ENCODE measurements at places on chromosomes 1 and 21.

DNA sequence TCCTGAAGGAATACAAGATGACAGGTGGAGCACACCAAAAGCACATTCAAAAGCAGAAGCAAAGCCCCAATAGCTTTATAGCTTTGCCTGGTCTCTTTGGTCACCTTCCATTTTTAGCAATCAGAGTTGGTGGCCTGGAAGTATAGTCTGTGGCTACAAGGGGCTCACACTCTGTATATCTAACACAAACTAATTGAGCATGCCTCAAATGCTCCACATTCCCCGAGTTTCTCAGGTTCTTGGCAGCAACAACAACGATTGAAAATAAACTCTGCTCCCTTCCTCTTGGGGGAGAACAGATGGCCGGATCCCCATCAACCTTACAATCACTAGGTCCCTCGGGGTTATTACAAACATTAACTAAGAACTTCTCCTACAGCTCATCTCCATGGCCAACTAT, 24.9 kb upstream of the TADA1 start:
- DNase-seq = no peak

DNA sequence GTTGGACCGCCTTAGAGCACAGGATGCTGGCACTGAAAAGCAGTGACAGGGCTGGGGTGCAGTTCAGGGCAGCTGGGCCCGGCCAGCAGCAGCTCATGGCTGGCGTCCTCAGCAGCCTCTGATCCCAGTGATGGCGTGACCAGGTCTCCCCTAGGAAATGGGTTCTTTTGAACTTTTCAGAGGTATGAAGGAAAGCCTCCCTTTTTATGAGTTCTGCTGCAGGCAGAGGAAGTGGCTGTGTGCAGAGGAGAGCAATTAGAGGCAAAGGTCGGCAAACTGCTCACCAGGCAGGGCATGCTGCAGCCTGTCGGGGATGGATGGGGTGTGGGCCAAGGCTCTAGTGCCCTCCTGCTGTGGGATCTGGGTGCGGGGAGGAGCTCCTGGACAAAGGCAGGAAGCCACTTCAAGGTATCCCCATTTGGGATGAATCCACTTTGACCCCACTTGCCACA, 45.6 kb upstream of the RAB4A start:
- DNase-seq = peak; percentile 47

DNA sequence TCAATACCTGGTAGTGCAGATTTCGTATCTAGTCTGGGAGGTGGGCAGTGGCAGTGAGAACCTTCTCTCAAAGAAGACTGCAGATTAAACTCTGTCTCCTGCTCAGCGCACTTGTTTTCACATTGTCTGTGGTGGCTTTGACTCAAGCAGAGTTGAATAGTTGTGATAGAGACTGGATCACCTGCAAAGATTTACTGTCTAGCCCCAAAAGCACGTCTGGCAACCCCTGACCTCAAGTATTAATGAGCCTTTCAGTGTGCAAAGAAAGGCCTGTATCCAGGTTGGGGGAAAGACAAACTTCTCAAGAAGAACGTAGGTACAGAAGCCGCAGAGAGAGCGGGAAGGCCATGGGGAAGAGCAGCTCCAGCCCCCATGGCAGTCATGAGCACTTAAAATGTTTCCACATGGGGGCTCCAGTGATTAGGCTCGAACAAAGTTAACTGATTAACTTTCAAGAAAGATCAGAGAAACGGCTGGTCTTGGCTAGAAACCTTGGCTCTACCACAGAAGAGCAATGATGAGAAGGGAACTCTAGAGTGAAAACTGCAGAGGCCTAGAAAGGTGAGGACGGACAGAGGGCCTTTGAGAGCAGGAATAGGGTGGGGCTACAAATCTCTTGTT, 15.2 kb downstream of the HENMT1 start:
- DNase-seq = no peak

GRCh38 chr1:107430540-107431228, 289.8 kb downstream of the NTNG1 start:
- peak; percentile 16 for DNase-seq

- DNase-seq = peak; percentile 87
Measured at GRCh38 chr1:32073299-32074229, 825 bp downstream of the TMEM39B start.

- no peak for DNase-seq
Measured at GRCh38 chr1:203098914-203099520, 13.2 kb upstream of the MYOG start.

- no peak for DNase-seq
Measured at GRCh38 chr1:184170719-184171118, 119.2 kb downstream of the TSEN15 start.

GRCh38 chr21:44377201-44377921, 23.9 kb downstream of the TRPM2 start:
- no peak for DNase-seq

GRCh38 chr21:17821121-17821520, 2.0 kb upstream of the C21orf91 start:
- DNase-seq = no peak

DNA sequence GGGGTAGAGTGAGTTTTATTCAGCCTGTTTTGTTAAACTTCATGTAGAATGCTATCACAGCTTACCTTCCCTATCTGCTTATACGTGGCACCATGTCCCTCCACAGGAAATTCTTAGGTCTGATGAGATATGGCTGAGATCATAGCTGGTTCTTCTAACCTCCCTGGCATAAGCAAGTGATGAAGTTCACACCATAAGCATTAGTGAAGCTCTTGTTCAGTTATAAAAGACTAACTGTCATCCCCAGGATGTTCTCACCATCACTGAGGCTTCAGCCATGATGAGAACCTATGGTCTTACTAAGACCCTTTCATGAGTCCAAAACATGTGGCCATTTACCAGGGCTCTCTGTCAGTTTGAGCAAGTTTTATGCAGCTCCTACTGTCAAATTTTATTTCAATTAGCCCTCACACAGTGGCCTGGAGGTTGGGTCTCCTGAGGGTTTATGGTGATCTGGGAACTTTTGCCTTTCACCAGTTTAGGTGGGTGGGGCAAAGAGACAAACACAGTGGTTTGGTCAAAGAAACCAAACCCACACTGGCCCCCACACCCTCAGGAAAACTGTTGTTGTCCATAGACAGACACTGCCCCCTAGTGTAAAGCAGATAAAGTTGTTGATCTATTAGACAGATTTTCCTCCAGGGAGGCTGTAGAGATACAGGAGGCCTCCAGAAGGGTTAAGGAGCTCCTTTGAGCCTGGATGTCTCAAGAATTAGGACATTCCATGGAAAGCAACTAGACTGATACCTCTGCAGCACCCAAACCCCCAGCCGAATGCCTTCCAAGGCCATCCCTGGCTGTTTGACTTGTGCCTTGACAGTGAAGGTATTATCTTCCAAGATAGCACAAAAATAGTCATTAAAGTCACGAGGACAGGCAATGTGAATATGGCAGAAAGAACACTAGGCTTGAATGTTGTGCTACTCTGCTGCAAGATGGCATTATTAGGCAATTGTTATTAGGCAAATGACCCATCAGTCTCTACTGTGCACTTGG, 5.0 kb downstream of the SLC22A15 start:
- peak; percentile 43 for DNase-seq

DNA sequence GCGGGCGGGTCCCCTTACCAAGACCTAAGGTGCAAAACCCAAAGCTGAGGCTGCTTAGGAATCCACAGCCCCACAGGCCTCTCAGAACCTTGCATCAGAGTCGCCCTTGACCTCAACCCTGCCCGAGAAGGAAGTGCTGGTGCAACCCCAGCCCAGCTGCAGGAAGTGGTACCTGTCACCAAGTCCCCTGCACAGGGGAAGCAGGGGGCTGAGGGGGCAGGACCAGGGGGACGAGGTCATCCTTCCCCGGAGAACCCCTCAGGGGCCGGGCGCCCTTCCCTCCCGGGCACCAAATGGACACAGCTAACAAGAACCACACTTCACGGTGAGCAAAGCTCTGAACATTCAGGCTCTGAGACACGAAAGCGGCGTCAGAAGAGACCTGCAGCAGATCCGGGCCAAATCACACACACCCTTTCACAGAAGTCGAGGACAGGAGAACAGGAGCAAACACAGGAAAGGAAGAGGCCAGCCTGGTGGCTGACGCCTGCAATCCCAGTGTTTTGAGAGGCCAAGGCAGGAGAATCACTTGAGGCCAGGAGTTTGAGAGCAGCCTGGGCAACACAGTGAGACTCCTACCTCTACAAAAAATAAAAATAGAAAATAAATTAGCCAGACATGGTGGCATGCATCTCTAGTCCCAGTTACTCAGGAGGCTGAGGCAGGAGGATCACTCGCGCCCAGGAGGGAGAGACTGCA, 6.4 kb downstream of the ITGB2 start:
- DNase-seq = no peak

- DNase-seq = peak; percentile 10
Measured at GRCh38 chr1:44609412-44609767, 64.9 kb downstream of the TMEM53 start.

GRCh38 chr1:226408285-226409184, 642 bp upstream of the PARP1 start:
- DNase-seq = no peak

DNA sequence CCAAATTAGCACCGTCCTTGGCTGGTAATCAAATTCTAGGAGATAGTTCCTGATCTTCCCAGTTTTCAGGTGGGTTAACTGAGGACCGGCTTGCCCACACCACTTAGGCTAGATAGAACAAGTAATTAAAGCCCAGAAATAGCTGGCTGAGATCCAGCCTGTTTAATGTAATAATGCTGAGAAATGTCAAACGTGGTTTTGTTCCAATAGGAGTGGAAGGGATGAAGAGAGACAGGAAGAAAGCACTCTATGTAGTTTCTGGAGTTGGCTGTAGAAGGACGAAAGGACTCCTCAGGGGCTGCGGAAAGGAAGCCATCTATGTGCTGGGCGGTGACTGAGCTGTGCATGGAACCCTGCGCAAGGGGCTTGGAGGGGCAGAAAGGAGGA, 18.6 kb downstream of the NAV1 start:
- DNase-seq = peak; percentile 36

DNA sequence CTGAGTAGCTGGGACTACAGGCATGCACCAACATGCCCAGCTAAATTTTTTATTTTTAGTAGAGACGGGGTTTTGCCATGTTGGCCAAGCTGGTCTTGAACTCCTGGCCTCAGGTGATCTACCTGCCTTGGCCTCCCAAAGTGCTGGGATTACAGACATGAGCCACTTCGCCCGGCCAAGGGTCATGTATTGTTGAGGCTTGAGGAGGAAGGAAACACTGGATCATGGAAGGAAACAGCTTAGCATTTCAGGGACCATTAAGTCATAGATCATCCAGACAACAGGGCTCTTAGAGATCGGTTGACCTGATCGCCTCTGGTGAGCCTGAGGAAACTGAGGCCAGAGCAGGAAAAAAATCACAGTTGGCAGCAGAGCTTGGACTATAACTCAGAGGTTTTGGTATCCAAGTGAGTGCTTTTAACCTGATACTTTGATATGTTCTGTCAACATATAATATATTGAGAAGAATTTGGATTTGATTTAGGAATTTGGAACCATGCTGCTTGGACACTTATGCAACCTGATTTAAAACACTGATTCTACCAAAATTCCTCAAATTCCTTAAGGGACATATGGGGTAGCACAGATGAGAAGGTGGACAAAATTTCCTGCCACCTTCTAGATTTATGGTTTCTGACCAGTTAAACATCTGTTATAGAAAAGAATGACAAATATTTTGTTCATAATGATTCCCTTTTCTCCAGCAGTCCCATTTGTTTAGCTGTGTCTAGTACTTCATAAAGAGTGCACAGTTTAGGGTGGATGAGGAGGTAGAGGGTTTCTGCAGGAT, 13.1 kb upstream of the BMP8A start:
- DNase-seq = no peak

GRCh38 chr1:4699376-4700301, 45.2 kb downstream of the AJAP1 start:
- DNase-seq = no peak

- no peak for DNase-seq
Measured at GRCh38 chr1:229024528-229025130, 246.3 kb upstream of the RAB4A start.

GRCh38 chr1:85681087-85681486, 27.1 kb downstream of the ZNHIT6 start:
- no peak for DNase-seq

GRCh38 chr1:7172804-7173203, 387.6 kb downstream of the CAMTA1 start:
- DNase-seq = no peak

DNA sequence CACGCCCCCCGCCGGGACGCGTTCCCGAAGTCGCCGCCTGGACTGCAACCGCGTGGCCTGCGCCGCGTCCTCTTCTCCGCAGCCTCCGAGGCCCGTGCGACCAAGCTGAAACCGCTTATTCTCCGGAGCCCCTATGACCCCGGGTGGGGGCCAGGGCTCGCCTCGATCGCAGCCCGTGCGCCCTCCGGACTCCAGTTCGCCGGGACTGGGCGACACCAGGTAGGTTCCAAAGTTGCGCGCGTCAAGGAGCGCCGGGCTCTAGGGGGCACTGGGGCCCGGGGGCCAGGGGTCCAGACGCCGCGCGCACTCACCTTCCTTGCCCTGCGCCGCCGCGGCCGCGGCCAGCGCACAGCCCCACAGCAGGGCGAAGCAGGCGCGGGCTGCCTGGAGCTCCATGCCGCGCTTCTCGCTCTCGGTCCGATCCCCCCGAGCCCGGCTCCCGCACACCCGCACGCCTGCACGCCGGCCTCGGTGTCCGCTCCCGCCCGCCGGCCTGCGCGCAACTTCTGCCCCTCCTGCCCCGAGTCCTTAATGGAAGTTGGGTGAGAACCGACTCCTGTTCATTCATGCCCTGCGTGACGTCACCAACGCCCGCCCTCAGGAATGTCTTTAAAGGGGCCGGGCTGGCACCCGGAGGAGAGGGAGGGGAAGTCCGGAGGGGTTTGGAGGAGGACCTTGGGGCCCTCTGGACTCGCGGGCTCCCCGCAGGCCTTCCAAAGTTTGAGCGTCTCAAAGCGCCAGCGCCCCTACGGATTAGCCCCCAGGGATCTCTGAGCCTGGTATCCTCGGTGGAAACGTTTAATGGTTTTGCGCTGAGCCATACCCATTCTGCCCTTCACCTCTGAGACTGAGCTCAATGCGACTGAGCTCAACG, at the start of gene EPHA2:
Gene EPHA2, minus strand, starts transcription at position 533 of the 874 bp plus-strand sequence. Its CDS starts 137 bp downstream, at position 396.
- peak; percentile 47 for DNase-seq

DNA sequence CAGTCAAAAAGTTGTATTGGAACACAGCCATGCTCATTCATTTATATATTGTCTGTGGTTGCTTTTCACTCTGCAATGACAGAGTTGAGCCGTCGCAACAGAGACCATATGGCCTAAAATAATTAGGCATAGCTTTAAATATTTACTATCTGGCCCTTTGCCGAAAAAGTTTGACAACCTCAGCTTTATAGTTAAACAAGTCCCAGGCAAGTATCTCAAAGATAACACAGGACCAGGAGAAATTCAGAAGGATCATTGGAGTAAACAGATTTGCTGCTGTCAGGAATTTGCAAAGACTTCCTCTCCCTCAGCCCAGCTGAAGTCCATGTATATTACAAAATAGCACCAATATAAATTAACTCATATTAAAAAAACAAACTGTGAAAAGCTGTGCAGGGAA, 34.4 kb downstream of the NID1 start:
- no peak for DNase-seq

Data from NCI-H1105 treated with DMSO at 0.1 percent for 48 hours (cell line).